Suppressor macrophage treated with lipopolysaccharide for 1 hour (primary cell): ENCODE measurements at places on chromosomes 5 and 9.

DNA sequence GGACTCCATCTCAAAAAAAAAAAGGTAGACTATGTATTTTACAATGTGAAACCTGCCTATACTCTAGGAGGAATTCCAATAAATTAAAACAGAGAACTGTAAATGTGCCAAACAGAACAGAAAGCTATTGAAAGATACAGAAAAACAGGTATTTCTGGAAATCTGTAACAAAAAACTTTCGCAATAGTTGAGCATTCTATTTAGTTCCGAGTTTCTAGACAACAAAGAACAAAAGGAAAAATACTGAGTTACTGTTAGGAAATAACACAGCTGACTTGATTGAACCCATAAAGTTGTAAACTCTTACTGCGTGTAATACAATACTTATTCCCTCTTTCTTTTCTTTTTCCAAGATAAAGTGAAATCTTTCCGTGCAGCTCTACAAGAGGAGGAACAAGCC, 18.6 kb downstream of the DIMT1 start:
- DNase-seq, result no peak

DNA sequence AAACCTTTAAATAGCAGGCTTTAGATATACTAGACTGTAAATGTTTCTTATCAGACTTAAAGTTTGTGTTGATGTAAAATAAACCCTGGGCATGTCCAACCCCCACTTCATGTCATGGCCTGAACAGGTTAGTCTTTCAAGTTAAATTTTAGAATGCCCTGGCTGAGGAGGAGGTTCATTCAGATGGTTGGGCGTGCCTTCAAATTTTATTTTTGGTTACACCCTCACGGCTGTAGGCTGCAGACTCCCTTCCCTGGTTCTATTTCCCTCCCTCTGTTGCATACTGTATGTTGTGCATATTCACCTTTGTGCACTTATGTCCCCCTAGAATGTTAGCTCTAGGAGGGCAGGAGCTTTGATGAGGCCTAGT, 5.3 kb upstream of the BICD2 start:
- no peak for DNase-seq

GRCh38 chr5:95518417-95518816, 36.4 kb downstream of the SKIC3 start:
- DNase-seq, result no peak

DNA sequence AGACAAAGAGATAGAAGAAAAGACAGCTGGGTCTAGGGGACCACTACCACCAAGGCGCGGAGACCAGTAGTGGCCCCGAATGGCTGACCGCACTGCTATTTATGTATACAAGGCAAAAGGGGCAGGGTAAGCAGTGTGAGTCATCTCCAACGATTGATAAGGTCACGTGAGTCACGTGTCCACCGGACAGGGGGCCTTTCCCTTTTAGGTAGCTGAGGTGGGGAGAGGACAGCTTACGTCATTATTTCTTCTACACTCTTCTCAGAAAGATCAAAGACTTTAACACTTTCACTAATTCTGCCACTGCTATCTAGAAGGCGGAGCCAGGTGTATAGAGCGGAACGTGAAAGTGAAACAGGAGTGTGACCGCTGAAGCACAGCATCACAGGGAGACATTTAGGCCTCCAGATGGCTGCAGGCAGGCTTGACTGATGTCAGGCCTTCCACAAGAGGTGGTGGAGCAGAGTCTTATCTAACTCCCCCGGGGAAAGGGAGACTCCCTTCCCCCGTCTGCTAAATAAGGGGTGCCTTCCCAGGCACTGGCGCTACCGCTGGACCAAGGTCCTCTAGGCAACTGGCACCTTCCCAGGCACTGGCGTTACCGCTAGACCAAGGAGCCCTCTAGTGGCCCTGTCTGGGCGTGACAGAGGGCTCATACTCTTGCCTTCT, 6.1 kb upstream of the PRR16 start:
- peak; percentile 70 for DNase-seq

GRCh38 chr5:150180241-150181026, 9.4 kb upstream of the SLC6A7 start:
- DNase-seq, result peak; percentile 43
